ENCODE measurements at places on chromosomes 1 and 21. TPM values are rescaled to one million over a fixed set of nuclear protein-coding genes. Genes with fewer than 3 reads are reported as not detected.

- DNase-seq: peak; percentile 17
These were observed 73.1 kb upstream of the GJB5 start for GRCh38 chr1:34681480-34682451.

DNA sequence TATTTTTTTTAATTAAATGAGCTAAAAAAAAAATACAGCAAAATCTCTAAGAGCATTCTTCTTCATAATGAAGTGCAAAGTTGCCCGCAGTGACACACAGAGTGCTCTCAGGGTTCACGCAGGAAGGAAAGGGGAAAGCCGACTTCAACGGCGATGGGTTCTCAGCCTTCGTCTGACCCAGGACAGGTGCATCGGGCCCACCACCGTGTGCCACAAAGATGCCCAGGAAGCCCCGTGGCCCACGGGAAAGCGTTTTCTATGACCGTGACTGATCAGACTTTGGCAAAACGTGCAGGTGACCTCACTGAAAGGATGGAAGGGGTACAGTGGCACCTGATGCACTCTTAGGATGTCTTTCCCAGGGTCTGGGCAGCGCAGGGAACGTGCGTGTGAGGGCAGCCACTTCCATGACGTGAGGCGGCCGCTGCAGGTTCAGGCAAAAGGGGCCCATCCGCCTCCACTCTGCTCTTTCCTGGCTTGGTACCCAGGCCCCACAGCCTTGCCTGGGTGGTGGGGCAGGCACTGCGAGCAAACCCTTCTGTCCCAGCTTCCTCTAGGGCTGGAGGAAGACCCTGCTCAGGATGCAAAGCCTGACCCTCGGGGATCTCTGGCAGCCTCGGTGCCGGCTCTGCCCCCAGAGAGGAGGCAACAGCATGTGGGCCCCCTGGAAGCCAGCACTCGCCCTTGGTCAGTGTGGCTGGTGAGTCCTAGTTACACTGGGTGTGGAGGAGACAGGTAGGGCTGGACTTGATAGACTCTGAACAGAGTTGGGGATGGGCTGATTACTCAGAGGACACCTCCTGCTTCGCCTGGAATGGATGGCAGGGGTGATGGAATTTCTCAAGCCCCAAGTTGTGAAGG lies 8.3 kb downstream of the LRRC47 start:
- DNase-seq: no peak

SPRR2D gene
- total RNA-seq: not detected

- DNase-seq: no peak
These were observed 88.2 kb upstream of the ABCD3 start for GRCh38 chr1:94329986-94330385.

DNA sequence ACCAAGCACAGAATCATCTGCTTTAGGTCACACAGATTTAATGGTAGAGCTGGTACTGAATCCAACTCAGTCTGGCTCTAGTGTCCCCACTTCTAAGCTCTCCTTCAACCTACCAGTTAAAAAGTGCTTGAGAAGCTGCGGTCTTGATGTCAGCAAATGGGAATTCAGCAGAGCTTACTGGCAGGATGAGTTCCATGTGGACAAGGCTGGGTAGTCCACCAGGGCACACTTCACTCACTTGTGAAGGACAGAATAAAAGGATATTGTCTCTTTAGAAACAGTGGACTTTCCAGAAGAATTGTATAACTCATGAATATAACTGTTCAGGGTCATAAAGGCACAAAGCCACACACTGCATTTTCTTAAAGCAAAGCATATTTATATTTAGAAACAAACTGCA lies 35.1 kb upstream of the GUCA2B start:
- no peak for DNase-seq
